NCI-H345 (cell line): ENCODE measurements at places on chromosomes 11 and 22.
A peak's percentile ranks its signal among the peaks of the same experiment; 100 is the strongest.

- DNase-seq, result no peak
Observed at GRCh38 chr11:110123003-110123402, 29.8 kb downstream of the ZC3H12C start.

DNA sequence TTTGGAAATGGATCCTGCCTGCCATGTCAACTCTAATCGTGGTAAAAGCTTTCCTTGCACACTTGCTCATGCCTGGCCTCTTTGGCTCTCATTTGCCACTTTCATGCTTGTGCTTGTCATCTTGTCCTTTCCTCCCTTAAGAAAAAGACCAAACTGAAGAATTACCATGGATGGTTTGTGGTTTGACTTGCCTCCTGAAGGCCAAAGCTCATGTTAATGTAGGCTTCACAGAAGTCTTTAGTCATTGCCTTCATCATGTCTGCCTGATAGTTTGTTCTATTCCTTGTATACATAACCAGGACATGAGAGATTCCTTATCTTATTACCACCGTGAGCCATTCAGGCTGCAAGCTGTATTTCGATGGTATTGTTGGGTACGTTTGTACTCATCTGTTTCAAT, 17.3 kb downstream of the TEAD1 start:
- no peak for DNase-seq

DNA sequence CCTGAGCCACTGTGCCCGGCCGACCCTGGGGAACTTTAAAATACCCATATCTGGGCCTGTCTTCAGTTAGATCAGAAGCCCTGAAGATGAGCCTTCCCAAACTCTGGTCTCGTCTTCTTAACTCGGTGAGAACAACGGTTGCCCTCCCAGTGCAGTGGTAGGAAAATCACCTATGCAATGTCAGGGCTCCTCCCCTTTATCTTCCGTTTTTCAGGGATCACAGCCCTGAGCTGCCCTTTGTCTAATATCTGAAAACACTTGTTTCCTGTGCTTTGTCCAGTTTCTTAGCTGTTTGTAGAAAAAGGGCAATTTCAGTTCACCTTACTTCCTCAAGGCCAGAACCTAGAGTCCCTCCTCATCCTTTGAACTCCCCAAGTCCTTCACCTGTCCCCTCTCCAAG, 9.4 kb downstream of the DRAP1 start:
- DNase-seq, result no peak

DNA sequence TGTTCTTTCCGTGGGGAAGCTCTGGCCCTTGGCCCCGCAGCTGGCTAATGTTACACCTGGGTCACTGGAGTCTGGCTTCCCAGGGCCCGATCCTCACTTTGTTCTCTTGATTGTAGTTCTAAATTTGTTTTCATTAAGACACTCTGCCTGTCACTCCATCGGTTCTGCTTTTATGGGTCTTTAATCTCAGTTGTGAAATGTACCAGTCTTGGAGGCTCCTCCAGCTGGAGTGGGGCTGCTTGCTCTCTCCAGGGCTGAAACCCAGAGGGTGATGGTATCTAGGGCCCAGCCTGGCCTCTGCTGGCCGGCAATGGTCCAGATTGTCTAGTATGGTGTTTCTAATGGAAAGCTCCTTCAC, 352.9 kb downstream of the TENM4 start:
- DNase-seq, result no peak

DNA sequence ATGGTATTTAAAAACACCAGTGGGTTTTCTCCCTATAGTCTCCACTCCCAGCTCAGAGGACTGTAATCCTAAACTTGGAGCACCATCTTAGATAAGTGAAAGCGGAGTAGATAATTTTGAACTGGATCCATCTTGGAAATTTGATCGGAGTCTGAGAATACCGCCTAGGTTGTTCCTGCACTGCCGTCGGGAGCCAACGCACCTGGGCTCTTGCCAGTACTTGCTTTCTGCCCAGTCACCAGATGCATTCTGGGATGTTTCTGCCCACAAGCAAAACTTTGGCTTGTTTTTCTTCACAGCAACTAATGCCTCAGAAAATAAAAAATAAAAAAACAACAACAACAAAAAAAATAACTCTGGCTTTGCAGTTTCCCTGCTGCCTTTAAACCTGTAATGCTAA, 113.0 kb upstream of the MTMR2 start:
- no peak for DNase-seq

DNA sequence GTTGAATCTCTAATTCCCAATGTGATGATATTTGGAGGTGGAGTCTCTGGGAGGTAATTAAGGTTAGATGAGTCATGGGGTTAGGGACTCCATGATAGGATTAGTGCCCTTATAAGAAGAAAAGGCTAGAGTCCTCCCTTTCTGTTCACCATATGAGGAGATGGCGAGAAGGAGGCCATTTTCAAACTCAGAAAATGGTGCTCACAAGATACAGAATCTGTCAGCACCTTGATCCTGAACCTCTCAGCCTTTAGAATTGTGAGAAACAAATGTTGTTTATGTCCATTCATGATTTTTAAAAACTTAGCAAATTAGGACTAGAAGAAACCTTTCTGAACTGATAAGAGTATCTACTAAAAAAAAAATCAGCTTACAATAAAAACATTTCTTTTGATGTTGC, 57.7 kb upstream of the RASSF10 start:
- DNase-seq, result no peak

GRCh38 chr22:37525073-37525745, 6.0 kb upstream of the CARD10 start:
- DNase-seq, result no peak

DNA sequence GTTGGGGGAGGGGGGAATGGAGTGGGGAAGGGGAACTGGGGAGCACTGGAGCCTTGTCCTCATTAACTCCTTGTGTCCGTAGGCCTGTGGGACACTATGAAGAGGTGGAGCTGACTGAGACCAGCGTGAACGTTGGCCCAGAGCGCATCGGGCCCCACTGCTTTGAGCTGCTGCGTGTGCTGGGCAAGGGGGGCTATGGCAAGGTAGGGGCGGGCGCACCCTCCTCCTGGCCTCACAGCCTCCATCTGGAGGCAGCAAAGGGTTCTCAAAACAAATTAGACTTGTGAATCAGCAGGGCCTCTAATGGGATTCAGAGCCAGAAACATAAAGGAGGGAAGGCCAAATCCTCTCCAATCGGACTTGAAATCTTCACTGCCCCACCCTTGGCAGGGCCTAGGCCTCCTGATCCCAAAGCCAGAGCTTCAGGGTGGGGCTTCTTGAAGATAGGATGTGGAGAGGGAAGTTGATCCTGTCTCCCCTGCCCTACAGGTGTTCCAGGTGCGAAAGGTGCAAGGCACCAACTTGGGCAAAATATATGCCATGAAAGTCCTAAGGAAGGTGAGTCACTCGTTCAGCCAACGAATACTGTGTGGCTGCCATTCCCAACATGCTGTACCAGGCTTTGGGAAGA, 859 bp downstream of the RPS6KB2 start:
- DNase-seq, result no peak

- DNase-seq, result peak; percentile 97
Observed at GRCh38 chr11:11510939-11511338, 110.9 kb downstream of the GALNT18 start.

DNA sequence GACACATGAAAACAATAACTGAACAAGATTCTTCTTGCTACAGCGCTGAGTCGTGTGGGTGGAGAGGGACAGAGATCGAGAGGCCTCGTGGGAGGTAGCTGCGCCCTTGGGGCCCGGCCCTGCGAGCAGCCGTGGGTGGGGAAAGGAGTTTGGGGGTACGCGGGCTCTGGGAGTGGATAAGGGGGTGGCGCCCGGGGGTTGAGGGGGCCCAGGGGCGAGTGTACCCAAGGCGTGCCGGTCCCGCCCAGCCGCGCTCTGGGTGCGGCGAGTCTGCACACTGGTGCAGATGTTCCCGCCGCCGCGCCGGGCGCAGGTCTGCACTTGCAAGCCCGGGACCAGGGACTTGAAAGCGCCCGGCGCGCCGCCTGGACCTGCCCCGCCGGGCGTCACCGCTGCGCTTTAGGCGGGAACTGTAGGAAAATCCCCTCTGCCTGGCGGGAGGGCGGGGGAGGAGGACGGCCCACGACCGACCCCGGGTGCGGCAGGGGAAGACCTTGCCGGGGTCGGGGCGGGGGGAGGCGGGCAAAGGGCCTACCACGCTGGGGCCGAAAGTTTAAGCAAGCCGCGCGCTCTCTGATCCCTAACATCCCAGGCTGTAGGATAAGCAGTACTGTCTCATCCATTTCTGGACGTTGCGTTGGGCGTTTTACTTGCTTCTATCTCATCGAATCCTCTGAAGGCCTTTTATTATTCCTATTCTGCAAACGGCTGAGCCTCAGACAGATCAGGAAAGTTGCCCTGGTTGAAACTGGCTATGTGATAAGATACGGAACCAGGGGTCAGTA, 1.4 kb upstream of the KREMEN1 start:
- DNase-seq, result no peak

GRCh38 chr22:29798318-29798717, 31.1 kb downstream of the UQCR10 start:
- no peak for DNase-seq

DNA sequence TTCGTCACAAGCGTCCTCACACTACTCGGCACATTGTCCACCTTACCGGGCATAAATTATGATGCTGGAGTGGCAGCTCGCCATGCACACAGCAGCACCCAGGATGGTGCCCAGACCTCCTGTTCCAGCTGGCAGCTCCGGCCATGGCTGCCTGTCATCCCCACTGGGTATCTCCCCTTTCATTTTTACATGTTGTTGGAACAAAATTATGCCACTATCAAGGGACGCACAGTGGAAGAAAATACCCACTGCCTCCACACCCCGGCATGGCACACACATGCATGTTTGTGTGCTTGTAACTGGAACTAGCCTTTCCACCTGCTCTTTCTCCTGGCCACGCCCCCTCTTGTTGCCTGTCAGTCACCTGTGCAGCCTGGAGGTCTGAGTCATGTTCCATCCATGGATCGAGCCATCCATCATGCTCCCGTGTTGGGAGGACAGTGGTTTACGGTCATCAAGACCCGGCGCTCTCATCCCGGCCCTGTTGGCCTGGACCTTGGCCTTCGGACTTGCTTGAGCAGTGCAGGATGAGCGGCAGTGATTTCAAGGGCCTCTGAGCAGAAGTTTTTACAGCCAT, 1069.6 kb downstream of the BRD1 start:
- peak; percentile 32 for DNase-seq

DNA sequence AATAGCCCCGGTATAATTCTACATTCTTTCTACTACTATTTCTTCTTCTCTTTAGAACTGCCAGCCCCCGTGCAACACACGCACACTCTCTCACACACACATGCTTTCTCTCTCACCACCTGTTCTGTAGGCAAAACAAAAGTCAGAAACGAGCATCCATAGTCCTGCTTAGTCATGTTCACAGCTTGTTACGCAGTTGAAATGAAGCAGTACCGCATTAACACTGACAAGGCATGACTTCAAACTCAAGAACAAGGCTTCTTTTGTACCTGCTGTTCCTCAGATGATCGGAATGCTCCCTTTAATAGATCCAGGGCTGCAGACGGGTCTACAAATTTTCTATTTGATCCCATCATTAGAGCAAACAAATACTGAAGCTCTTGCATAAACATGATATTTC, 42.2 kb downstream of the USP28 start:
- no peak for DNase-seq

DNA sequence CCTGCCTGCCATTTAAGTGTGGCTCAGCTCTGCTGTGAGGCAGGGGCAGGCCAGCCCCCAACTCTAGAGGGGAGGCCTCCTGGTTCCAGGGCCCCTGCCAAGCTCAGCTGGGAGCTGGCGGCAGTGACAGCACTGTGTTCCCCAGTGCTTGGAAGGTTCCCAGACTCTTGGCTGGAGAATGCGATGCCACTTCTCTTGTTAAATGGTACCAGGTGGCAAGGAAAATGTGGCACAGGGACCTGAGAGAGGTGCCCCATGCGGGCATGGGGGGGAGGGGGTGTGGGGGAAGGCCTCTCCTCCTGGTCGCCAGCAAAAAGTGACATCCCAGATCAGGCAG, 8.4 kb upstream of the TNFRSF13C start:
- DNase-seq, result no peak

- DNase-seq, result no peak
Observed at GRCh38 chr22:35203583-35203982, 53.7 kb upstream of the HMGXB4 start.

DNA sequence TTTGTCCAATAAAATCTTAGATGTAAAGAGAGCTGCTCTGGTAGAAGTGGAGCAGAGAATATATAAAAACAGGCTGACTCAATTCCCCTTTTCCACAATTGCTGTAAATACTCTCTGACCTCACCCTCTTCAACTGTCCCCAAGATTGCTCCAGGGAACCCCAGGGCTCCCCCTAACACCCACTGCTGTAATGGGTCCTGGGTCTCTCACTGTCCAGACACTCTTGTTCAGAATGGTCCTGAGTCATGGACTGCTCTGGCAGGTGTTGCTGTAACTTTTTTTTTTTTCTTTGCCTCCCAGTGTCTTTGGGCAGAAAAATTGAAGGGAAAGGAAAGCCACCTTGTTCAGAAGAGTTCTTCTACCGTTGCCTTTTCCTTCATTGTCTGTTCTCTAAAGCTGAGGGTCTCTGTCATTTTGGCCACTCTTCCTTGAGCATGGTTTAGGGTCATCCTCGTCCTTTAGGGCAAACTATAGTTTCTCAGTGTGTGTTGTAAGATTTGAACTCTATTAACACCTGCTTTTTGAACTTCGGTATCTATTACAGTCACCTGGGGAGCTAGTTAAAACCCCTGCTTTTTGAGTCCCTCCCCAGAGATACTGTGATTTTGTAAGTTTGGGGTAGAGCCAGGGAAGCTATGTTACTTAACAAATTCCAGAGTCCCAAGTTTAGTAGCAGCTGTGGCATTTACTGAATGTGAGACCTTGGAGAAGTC, 209.5 kb downstream of the NAV2 start:
- no peak for DNase-seq

- DNase-seq, result no peak
Observed at GRCh38 chr11:87437844-87438223, 400.1 kb downstream of the TMEM135 start.

DNA sequence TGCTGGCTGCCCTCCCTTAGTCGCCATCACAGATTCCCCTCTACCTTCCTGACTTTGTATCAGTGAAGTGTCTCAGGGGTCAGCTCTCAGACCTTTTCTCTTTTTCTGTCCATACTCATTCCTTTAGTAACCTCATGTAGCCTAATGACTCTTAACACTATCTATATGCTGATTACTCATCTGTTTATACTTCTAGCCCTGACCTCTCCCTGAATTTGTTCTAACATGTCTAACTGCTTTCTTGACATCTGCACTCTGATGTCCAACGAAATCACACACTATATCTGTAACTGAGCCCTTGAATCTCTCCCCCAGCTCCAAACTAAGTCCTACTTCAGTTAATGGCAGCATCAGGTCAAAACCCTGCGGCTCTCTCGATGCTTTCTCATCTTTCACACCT, 135.8 kb upstream of the TIMP3 start:
- DNase-seq, result no peak

- no peak for DNase-seq
Observed at GRCh38 chr22:38464992-38465672, 2.8 kb upstream of the KDELR3 start.

GRCh38 chr11:60125956-60126585, 37.6 kb downstream of the MS4A2 start:
- DNase-seq, result no peak

DNA sequence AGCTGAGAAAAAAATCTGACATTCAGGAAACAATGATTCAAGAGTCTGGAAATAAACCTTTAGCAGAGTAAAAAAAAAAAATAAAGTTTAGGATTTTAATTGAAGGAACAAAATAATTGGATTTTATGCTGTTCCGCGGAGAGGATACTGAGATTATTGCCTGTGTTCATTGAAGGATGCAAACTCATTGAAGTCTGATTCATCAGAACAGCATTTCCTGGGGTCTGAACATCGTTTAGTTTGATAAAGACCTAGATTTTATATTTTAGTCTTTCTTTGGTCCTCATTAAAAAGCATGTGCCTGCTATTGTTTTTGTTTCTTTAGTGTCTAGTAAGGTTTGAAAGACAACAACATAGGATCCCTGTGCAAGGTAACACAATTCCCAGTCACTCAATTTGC, 4.5 kb downstream of the TLCD5 start:
- no peak for DNase-seq
